Lower lobe of right lung (tissue), 2 donors: ENCODE measurements at places on chromosomes 11 and 22. TPM values are rescaled to one million over a fixed set of nuclear protein-coding genes. Genes with fewer than 3 reads are reported as not detected.

DNA sequence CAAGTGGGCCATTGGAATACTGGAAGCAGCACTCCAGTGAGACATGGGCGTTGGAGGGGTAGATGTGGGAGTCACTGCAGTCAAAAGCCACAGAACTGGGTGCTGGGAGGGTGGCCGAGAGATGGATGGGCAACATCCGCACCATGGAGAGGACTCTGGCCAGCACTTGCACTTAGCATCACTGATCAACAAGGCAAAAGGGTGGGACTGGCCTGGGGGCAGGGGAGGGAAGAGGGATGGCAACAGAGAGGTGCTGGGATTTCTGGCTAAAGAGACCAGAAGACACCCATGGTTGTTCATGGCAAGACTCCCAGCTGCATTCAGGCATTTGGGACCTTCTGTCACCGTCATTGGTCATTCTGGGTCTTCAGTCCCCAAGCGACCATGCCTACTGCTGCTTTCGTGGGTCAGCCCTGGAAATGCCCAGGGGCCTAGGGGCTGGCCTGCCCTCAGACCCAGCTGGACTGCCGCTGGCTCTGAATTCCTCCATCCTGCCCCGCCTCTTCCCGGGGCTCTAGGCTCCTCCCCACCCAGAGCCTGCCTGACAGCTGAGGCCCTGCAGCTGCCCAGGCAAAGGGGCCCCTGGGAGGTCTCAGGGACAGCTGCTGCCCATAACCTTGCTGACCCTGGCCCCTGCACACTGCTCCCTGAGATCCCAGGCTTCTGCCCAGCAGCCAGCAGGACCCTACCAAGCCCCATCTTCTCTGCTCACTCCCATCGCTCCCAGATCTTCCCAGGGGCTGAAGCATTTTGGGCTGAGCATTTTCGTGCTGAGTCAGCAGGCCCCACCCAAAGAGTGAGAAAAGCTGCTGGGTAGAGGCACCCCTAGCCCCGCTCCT, 13.0 kb upstream of the CDC42EP2 start:
- H3K27me3 ChIP-seq: no peaks in the 10 kb centered on the region
- H3K4me3 ChIP-seq: no peak overlapping the region
- H3K4me1 ChIP-seq: peaks cover 25% of the 10 kb centered on the region
- DNase-seq: peak; percentile 47
- H3K27ac ChIP-seq: peak overlapping the region; percentile 36
- H3K36me3 ChIP-seq: peaks cover 13% of the 10 kb centered on the region

DNA sequence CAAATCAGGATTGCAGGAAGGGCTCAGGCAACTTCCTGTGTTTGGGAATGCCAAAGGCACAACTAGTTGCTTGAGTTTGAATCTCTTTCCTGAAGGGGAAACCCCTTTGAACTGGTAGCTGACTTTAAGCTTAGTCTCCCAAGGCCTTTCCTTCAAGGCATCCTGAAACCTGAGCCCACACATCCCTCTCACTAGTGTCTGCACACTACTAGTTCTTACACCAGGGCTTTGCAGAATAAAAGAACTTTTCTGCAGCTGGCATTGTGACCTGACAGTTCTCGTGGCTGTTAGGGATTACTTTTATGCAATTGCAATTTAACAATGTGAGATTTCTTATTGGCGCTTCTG, 95.4 kb downstream of the EXT2 start:
- H3K27me3 ChIP-seq: no peaks in the 10 kb centered on the region
- H3K4me3 ChIP-seq: no peak overlapping the region
- H3K4me1 ChIP-seq: no peaks in the 10 kb centered on the region
- no peaks in the 10 kb centered on the region for H3K36me3 ChIP-seq
- no peak for DNase-seq

- no peak overlapping the region for H3K4me3 ChIP-seq
- H3K4me1 ChIP-seq: no peaks in the 10 kb centered on the region
- H3K27ac ChIP-seq: no peak overlapping the region
- DNase-seq: no peak
Measured at GRCh38 chr11:83711106-83711527, 424.9 kb upstream of the CCDC90B start.

GRCh38 chr11:2697866-2698265, 1.9 kb downstream of the KCNQ1OT1 start:
- no peak overlapping the region for H3K27ac ChIP-seq
- no peaks in the 10 kb centered on the region for H3K36me3 ChIP-seq
- H3K4me1 ChIP-seq: peaks cover 8% of the 10 kb centered on the region
- H3K27me3 ChIP-seq: no peaks in the 10 kb centered on the region
- DNase-seq: no peak
- H3K4me3 ChIP-seq: peak overlapping the region; percentile 62

Gene BCO2
- total RNA-seq: 8.9 TPM

GRCh38 chr22:23752750-23753149, 1.5 kb downstream of the VPREB3 start:
- H3K36me3 ChIP-seq: no peaks in the 10 kb centered on the region
- H3K27ac ChIP-seq: no peak overlapping the region
- H3K27me3 ChIP-seq: no peaks in the 10 kb centered on the region
- H3K4me3 ChIP-seq: no peak overlapping the region
- no peak for DNase-seq

Gene PLAAT5
- total RNA-seq: 2.2 TPM

GRCh38 chr22:34904486-34904885, 161.5 kb upstream of the ISX start:
- no peaks in the 10 kb centered on the region for H3K4me1 ChIP-seq
- no peaks in the 10 kb centered on the region for H3K27me3 ChIP-seq
- H3K36me3 ChIP-seq: no peaks in the 10 kb centered on the region

DNA sequence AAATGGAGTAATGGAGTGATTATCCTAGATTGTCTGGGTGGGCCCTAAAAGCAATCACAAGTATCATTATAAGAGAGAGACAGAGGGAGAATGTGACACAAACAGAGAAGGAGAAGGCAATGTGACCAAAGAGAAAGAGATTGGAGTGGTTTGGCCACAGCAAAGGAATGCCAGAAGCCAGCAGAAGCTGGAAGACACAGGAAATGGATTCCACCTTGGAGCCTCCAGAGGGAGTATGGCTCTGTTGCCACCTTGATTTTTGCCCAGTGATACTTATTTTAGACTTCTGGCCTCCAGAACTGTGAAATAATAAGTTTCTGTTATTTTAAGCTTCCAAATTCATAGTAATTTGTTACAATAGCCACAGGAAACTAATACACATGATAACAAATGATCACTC, 36.8 kb upstream of the OR5P2 start:
- H3K4me1 ChIP-seq: no peaks in the 10 kb centered on the region
- H3K27ac ChIP-seq: no peak overlapping the region
- H3K36me3 ChIP-seq: no peaks in the 10 kb centered on the region
- no peaks in the 10 kb centered on the region for H3K27me3 ChIP-seq
- no peak for DNase-seq
- H3K4me3 ChIP-seq: no peak overlapping the region

DNA sequence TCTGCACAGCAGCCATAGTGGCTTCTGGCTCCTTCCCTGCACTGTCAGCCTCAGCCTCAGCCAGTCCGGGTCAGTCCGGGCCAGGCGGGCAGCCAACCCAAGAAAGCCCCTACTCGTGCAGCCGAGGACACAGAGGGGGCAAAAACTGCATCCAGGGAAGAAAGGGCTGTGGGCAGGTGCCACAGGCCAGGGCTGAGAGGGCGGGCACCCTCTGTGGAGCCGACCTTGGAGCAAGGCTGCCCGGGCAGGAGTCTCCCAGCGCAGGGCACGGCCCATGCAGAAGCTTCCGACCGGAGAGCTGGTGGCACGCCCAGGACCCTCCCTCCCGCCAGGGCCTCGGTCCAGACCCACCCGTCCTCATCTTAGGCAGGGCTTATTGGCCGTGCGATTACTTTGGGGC, 10.5 kb upstream of the TH start:
- no peak overlapping the region for H3K27ac ChIP-seq
- peaks cover 37% of the 10 kb centered on the region for H3K27me3 ChIP-seq
- no peaks in the 10 kb centered on the region for H3K4me1 ChIP-seq
- DNase-seq: no peak

Gene NPAS4
- not detected for total RNA-seq

Gene C11orf42
- not detected for total RNA-seq

Gene ADM2
- 1.5 TPM for total RNA-seq

GRCh38 chr11:129951201-129951865, 51.3 kb downstream of the PRDM10 start:
- no peak for DNase-seq
- no peak overlapping the region for H3K4me3 ChIP-seq
- peak overlapping the region; percentile 29 for H3K27ac ChIP-seq
- peaks cover 12% of the 10 kb centered on the region for H3K4me1 ChIP-seq

Gene GSTT2B
- total RNA-seq: 7.3 TPM

Gene OR5M3
- not detected for total RNA-seq
